ENCODE measurements at places on chromosomes 1 and 21.

DNA sequence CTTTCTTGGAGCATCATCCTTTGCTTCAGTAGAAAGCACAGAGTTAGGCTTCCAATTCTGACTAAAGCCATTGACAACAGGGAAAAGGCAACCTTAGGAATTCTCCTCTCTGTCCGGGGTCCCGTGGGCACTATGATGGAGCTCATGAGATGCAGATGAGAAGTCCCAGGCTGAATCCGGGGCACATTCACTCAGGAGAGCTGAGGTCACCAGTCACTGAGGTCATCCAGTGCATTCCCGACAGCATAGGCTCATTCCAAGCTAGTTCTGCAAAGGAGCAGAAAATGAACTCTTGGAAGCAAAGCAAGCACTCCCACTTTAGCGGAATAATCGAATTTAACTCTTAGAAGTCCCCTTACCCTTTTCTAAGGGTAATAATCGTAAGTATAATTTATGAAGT, 6.8 kb downstream of the CR1 start:
- DNase-seq: no peak

DNA sequence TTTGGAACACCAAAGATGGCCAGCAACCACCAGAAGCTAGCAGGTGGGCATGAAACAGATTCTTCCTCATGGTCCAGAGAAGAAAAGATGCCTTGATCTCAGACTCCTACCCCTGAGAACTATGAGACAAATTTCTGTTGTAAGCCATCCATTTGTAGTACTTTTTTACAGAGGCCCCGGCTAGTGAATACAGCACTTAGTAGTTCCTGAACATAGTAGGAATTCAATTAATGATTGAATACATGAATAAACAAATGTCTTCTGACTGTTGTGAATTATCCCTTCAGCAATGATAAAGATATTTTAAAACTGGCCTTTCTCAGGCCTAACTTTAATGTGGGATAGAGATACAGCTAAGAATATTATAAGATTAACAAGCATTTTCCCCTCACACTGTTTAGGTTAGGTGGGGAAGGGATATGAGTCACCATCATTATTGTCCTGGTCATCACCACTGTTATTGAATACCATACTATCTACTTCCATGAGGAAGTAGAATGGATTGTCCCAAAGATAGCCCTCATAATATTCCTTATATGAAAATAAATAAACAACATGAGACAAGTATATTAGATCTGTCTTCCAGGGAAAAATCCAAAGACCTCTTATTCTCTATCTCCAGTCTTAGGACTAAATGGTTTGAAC, 51.4 kb downstream of the ADCY10 start:
- DNase-seq: no peak

DNA sequence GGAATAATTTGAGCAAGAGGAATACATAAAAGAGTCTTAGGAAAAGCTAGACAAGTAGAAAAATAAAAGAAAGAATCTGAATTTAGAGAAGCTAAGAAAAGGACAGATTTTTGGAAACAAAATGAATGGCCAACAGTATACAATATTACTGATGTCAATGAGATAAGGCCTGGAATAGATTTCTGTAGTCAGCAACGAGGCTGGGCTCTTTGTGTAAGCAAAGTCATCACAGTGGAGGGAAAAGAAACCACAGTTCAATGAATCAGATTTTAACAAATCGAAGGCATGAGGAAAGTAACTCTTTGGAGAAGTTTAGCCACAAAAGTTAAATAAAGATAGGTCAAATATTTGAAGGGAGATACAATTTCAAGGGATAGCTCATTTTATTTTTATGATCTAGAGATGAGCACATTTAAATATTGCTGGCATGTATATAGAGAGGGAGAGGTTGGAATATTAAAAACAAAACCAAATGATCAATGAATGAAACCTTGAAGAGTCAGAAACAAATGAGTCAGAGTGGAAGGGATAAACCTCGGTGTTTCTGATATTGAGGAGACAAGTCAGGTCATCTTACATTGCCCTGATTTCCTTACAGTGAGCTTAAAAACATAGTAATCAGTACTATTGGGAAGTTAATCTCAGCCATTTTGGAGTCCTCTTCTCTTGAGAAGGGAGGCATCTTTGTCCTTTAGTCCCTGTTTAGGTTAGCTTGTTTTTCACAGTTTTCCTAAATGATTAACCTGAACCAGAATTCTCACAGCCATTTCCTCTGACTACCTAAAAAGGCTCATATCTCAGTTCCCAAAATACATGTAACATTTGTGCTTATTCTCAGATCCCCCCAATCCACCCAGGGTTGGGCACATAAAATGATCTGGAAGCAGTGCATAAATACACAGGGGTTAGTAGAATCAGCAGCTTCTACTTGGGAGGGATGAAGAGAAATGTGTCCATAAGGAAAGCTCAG, 620.0 kb upstream of the B3GALT2 start:
- DNase-seq: no peak

DNA sequence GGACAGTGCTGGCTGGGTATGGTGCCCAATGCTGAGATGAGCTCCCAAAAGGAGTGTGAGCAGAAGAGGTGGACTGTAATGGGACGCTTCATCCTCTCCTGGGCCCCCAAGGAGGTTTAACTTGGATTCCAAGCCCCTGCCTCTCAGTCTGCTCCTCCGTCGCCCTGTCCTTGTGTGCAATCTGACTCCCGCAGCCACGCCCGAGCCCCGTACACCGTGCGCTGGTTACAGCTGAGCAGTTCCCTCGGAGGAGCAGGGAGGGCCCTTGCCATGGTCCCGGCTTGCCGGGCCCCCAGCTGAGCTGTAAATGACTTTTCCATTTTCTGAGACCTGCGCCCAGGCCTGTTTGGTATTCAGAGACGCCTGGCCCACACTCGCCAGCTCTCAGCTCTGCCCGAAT, 53.7 kb downstream of the PAX7 start:
- DNase-seq: no peak

DNA sequence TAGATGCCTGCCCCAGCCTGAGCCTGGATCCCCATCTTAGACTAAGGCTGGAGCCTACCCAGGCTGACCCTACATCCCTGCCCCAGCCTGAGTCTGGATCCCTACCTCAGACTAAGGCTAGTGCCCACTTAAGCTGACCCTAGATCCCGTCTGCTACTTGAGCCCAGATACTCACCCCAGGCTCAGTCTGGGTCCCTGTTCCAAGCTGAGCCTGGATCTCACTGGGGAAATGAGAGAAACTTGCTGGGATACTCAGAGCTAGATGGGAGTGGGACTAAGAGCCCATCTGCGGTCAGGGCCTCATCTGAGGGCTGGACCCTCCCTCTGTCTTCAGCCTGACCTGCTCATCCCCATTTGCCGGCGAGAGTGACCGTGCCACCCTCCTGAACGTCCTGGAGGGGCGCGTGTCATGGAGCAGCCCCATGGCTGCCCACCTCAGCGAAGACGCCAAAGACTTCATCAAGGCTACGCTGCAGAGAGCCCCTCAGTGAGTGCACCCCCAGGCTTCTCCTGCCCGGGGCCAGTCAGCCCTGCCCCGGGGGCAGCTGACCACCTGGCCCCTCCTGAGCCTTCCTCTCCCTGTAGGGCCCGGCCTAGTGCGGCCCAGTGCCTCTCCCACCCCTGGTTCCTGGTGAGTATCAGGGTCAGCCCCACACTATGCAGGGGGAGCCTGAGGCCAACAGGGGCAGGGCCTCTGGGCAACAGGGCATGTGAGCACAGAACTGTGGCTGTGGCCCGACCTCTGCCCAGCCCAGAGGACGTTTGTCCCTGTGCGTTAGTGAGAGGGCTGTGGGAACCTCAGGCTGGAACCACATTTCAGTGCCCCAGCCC, 36.8 kb downstream of the TRIM11 start:
- DNase-seq: no peak

- no peak for DNase-seq
Measured at GRCh38 chr1:29631836-29632805, 395.8 kb downstream of the PTPRU start.

DNA sequence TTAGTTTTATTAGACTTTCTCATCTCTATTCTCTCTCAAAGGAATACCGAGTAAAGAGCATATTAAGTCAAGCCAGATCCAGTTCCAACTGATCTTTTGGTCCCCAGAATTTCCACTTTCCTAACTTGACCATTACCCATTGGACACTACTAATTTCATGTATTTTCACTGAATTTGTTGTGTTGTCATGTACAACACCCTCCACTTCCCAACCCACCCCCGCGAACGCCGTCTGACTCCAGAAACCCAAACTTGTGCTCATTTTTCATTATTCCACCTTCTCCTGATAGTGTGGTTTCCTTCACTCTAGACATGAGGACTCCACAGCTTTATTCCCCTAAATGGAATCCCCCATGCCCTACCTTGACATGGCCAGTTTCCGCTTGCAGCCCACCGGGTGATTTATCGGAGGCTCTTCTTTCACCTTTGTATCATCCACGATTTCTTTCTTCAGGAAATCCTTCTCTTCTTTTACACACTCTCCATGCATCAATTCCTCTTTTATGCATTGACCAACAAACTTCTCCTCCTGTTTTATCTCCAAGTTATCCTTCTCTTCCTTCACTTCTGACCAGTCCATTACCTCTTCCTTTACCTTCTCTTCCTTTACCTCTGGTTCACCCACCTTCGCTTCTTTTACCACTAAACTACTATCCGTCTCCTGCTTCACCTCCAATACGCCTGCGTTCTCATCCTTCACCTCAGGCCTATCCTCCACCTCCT, 805 bp downstream of the ZNHIT6 start:
- no peak for DNase-seq

DNA sequence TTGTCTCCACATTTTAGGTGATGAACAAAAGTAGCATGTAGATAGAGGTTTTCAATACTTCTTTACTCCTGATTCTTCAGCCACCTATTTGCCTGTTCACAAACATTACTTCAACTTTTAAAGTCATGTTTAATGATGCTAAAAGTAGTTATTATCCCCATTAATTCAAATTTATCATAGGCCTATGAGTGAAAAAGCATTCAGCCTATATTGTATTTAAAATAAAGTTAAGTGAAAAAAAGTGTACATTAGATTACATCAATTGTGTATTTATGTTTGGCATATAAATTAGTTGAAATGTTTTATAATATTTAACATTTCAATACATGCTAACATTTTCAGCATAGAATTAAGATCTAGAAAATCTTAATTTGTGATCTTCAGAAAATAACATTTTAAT, 10.5 kb downstream of the CDKN2C start:
- no peak for DNase-seq

DNA sequence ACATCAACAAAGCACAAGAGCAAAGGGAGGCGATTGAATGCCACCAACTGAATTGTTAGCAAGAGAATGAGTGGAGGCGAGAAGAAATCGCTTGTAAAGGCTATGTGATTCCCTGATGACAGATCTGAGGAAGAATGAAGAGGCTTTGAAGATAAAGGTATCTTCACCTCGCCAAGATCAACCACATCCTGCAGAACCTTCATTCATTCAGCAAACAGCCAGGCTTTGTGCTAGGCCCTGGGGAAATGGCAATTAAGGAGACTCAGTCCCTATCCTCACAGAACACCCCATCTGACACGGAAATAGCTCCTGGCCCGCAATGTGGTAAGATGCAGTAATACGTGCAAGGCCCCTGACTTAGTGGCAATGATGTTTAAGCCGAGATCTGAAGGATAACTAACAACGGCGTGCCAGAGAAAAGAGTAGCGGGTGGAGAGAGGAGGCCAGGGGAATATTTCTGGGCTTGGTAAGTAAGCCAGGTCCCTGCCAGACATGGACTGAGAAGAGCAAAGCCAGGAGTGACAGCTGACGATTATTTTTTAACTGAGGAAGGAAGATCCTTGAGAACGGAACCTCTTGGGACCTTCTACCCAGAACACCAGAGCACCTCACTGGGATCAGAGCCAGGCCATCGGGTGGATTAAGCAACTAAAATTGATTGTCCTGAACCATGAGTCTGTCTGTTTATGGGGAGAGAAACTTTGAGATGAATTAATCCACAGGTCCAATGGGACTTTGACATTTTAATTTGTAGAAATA, 4.6 kb upstream of the VSIG8 start:
- DNase-seq: no peak

DNA sequence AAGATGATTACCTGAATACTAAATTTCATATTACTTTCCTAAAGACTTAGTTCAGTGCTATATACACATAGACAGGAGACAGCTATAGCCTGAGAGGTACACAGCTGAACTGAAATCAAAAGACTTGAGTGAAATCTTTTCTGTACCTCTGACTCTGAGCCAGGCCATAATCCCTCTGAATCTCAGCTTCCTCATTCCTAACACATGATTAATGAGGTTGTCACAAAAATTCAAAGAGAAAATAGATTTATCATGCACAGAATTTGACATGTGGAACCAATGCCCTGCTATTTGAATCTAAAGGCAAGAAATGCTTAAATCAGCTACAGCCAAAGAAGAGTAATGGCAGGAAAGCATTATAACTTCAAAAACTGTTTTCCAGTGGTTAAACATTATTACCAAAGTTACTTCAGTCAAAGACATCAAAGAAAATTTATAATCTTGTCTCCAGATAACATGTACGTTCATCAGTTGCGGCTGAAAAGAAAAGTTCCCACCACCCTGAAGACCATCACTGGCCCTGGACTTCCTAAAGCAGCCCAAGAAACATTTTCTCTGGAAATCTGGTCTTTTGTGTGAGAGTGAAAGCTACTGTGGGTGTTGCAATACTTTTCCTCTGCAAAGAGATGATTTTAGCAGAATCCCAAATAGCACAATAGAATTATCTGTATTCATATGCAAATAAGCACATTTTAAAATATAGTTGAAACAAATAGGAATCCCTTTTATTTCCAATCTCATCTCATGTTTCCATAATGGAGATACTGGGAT, 13.8 kb upstream of the ATP1A1 start:
- no peak for DNase-seq

GRCh38 chr1:30422251-30422650, 301.1 kb downstream of the MATN1 start:
- DNase-seq: no peak

- DNase-seq: no peak
Measured at GRCh38 chr21:41881051-41881450, 1.9 kb upstream of the PRDM15 start.

DNA sequence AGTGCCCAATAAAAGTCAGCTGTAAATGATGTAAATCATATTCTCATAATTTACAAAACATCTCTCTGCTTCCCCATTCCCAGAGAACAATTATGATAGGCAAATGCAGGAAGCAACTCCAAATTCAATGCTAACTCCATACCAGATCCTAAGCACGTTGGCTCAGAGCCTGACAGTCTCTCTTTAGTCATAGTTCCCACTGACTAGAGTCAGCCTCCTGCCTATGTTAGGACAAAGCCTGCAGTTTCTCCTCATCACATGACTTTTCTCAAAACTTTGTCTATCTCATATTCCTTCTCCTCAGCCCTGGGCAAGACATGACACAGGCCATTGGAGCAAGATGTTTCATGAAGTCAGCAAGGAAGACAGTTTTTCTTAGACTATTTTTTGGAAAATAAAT, 101.5 kb upstream of the COL24A1 start:
- DNase-seq: no peak

DNA sequence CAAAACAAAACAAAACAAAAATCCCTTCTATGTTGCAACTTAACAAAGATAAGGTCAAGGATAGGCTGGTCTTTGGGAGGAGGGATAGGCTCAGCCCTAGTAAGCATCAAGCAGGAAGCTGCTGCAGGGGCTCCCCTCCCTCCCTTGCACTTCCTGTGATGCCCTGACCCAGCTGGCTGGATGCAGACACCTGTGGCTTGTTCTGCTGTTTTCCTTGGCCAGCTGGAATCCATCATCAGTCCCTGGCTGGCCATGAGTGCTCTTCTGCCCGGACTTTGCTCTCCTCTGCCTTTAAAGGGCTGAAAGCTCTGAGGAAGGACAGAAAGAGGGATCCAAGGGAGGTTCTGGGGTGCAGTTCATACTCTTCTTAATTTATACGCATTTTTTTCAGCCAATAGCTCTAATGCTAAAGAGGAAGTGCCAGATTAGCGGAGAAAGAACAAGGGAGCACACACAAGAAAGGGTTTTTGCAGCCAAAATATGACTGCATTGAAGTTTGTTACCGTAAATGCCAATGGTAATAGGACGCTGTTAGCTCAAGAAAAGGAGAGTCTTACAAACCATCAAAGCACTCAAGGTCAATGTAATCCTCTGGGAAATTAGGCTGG, 19.9 kb upstream of the UBE2U start:
- DNase-seq: no peak
